ENCODE measurements at places on chromosomes 3 and 15. TPM values are rescaled to one million over a fixed set of nuclear protein-coding genes. Genes with fewer than 3 reads are reported as not detected.

The ARHGEF26 gene
- total RNA-seq = 2.6 TPM

The RPL32 gene
- total RNA-seq = 1,493 TPM

The MAGEF1 gene
- total RNA-seq = 29.7 TPM

The LRRC31 gene
- not detected for total RNA-seq

The NEK10 gene
- total RNA-seq = not detected

The GRIP2 gene
- total RNA-seq = 0.28 TPM

The ATP13A5 gene
- total RNA-seq = 0.49 TPM

The SPRED1 gene
- total RNA-seq = 9.6 TPM

The ADGRG7 gene
- total RNA-seq = not detected

The RRP9 gene
- 26.7 TPM for total RNA-seq

The ALG1L2 gene
- not detected for total RNA-seq

The CCDC33 gene
- total RNA-seq = not detected

The HCN4 gene
- total RNA-seq = not detected

The FGF12 gene
- total RNA-seq = 0.14 TPM

The CMTM7 gene
- total RNA-seq = 27.1 TPM

The B3GNT5 gene
- total RNA-seq = 61.0 TPM

The ITPKA gene
- total RNA-seq = 3.3 TPM

The NPAP1 gene
- total RNA-seq = not detected

The FGF7 gene
- total RNA-seq = 0.14 TPM

The GPX1 gene
- total RNA-seq = 357 TPM

The ACOX2 gene
- total RNA-seq = 0.85 TPM
